Vagina (tissue), 2 donors: ENCODE measurements at places on chromosomes 12 and 14. TPM values are rescaled to one million over a fixed set of nuclear protein-coding genes. Genes with fewer than 3 reads are reported as not detected.
A peak's percentile ranks its signal among the peaks of the same experiment; 100 is the strongest.

- peak; percentile 91 for DNase-seq
Observed at GRCh38 chr12:7935590-7936581, at the start of gene SLC2A3. TSS of gene SLC2A3 (minus strand) at chr12:7936187. CDS start at chr12:7936034, 153 bp downstream.

GRCh38 chr14:49050822-49051221 lies 535.4 kb downstream of the RPS29 start:
- no peak for DNase-seq

GPHN gene
- 12.5 TPM for total RNA-seq

USP15 gene
- total RNA-seq: 74.2 TPM

DNA sequence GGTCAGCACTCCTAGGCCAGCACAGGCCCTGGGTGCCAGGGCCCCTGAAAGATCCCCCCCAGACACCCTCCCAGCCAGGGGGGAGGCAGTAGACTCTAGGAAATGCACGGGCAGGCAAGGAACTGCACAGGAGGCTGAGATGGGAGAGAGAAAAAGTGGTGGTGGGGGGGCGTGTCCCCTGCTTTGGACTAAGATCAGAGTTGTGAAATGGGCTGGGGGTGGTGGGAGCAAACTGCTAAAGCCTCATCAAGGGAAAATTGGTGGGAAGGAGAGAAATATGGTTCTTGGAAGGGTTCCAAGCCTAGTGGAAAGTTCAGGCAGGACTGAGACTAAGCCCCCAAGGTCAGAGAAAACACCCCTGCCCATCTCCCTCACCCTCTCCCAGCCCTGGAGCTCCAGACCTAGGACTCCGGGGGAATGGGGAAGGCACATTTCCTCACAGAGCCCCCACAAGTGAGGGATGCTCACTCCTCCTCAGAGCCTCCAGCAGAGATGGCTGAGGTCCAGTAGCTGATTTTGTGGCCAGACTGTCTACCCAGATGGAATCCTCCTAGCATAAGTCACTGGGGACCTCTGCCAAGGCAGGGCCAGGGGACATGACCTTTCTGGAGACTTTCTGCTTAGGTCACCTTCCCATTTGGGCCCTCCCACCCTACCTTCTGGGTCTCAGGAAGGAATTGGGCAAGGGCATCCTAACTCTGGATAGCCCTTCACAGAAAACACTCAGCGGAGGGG lies 29.8 kb downstream of the FIGNL2 start:
- no peak for DNase-seq

DNA sequence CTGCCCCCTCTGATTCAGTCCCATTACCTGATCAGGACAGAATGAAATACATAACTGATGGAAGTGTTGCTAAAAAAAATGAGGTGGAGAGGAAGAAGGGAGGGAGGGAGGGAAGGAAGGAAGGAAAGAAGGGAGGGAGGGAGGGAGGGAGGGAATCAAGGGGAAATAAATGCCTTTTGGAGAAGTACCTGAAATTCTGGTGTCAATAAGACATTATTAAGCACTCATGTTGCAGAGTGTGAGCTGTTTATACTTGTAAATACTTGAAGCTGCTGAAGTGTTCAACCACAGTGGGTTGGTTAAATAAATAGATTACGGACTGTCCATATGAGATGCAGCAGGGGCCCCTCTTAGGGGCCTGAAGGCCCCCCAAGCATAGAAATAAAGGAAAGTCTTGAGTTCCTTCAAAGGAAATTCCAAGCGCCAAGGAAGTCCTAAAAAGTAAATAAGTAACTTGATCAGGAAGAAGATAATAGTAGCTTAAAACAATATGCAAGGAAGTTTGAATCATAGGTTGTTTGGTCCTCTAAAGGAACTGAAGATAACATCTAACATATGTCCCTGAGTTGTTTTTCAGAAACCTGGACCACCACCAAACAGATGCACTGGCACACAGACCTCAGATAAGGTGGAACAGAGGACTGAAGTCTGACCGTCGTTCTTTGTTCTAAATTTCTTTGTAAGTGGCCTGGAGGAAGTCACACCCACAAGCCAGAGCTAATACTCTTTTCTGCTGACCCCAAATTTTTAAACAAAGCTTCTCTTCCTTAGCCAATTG lies 110.8 kb downstream of the SEC23A start:
- no peak for DNase-seq

DNA sequence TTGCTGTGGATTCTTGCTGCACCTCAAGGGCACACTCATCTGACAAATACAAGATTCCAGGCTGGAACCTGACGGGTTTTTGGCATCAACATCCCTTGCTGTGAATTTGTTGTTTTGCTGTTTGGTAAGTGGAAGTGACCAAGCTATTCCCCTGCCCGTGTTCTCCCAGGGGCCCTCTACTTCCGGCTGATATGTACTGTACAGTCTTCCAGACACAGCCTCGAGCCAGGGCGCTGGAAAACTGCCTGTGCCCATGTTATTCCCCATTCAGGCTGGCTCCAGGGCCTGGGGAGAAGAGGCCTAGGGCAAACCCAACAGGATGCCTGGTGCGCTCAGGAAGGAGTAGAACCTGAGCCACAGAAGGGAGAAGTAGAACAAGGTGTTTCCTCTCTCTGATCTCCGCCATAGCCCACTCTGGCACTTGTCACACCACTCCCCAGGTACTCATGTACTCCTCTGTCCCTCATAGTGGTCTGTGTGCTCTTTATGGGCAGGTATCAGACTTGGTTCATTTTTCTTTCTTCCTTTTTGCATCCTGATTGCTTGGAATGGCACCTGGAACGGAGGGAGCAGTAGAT lies 67.8 kb upstream of the LTA4H start:
- no peak for DNase-seq
